Muscle of leg (tissue), 16 donors: ENCODE measurements at places on chromosomes 2 and 18. TPM values are rescaled to one million over a fixed set of nuclear protein-coding genes. Genes with fewer than 3 reads are reported as not detected.

The ZAP70 gene
- 3.2 TPM for total RNA-seq

The LINC00305 gene
- not detected for total RNA-seq

The KATNAL2 gene
- total RNA-seq: 5.0 TPM

The POTEI gene
- total RNA-seq: not detected

The TEKT4 gene
- not detected for total RNA-seq

The ACTR1B gene
- total RNA-seq: 38.6 TPM

- H3K27me3 ChIP-seq: no peaks in the 10 kb centered on the region
- DNase-seq: no peak
- H3K36me3 ChIP-seq: no peaks in the 10 kb centered on the region
- H3K4me1 ChIP-seq: no peaks in the 10 kb centered on the region
- H3K4me3 ChIP-seq: no peak overlapping the region
Observed at GRCh38 chr18:32333781-32334180, 136.9 kb downstream of the GAREM1 start.

GRCh38 chr2:216371721-216372702 is at the start of gene MARCHF4:
TSS of gene MARCHF4 (minus strand) at chr2:216372483. CDS start at chr2:216370260, 2,223 bp downstream.
- H3K27ac ChIP-seq: no peak within 1 kb of the TSS
- peaks cover 10% of the 10 kb centered on the region for H3K4me1 ChIP-seq
- H3K27me3 ChIP-seq: peaks cover 27% of the 10 kb centered on the region
- no peaks in the 10 kb centered on the region for H3K36me3 ChIP-seq
- no peak within 1 kb of the TSS for H3K4me3 ChIP-seq

GRCh38 chr2:196249860-196250259 is 78.5 kb upstream of the STK17B start:
- no peaks in the 10 kb centered on the region for H3K27me3 ChIP-seq
- H3K27ac ChIP-seq: no peak overlapping the region
- H3K4me3 ChIP-seq: no peak overlapping the region
- peaks cover 7% of the 10 kb centered on the region for H3K4me1 ChIP-seq
- DNase-seq: peak; percentile 22

DNA sequence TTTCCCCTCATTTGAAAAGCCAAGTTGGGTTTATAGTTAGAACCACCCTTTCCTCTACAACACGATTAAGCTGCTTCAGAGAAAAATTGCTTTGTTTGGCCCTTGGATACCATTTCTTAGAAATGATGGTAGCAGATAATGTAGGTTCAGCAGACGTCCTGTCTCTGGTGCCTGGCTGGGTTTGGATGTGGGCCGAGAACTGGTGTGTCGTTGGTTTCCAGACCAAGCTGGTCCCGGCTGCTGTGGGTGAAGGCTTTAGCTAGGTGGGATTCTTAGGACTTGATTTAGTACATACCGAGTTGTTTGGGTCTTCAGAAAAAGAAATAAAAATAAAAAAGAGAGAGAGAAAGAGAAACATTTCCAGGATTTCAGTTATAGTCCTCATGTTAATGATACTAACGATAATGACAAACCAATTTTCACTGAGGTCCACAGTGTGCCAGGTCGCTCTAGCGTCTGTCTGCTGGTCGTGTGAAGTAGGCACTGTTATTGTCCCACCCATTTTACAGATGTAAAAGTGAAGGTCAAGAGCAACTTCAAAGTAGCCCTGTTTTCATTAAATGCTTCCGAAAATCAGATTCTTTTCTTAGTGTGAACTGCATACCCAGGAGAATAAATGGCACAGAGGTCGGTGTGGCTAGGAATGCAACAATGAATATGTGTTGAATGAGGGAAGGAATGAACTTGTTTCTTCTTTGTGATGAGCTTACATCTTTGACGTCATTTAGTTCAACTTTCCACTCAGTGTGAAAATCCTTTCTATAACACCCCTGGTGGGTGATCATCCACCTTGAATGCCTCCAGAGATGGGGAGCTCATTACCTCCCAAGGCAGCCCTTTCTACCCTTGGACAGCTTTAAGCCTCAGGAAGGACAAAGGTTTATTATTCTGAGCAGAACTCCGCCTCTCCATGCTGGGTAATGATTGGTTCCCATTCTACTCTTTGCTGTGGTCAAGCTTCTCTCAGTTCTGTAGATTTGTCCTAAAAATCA is 115.9 kb downstream of the INHBB start:
- H3K27ac ChIP-seq: no peak overlapping the region
- H3K27me3 ChIP-seq: peaks cover 2% of the 10 kb centered on the region
- DNase-seq: no peak
- no peaks in the 10 kb centered on the region for H3K36me3 ChIP-seq
- H3K4me3 ChIP-seq: no peak overlapping the region
- peaks cover 16% of the 10 kb centered on the region for H3K4me1 ChIP-seq

DNA sequence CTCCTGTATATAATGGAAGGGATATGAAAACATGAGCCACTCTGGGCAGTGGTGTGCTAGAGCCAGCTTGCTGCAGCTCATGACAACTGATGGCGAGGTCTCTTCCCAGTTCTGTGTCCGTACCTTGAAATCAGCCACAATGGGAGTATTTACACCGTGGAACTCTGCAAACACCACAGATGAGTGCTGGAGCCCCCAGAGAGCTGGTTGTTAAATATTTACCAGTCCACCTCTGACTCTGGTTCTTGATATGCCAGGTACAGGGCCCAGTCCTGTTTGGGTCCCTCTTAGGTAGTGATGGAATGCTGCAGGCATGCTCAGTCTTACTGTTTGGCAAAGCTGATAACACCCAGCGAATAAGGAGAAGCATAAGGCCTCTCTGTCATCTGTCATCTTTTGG is 116.1 kb upstream of the GLI2 start:
- H3K27me3 ChIP-seq: peaks cover 2% of the 10 kb centered on the region
- H3K36me3 ChIP-seq: no peaks in the 10 kb centered on the region
- no peak overlapping the region for H3K27ac ChIP-seq
- DNase-seq: no peak

GRCh38 chr2:19738707-19739106 is 163.1 kb downstream of the TTC32 start:
- peak; percentile 91 for DNase-seq
- peak overlapping the region; percentile 61 for H3K27ac ChIP-seq
- no peaks in the 10 kb centered on the region for H3K27me3 ChIP-seq
- H3K4me1 ChIP-seq: peaks cover 23% of the 10 kb centered on the region

DNA sequence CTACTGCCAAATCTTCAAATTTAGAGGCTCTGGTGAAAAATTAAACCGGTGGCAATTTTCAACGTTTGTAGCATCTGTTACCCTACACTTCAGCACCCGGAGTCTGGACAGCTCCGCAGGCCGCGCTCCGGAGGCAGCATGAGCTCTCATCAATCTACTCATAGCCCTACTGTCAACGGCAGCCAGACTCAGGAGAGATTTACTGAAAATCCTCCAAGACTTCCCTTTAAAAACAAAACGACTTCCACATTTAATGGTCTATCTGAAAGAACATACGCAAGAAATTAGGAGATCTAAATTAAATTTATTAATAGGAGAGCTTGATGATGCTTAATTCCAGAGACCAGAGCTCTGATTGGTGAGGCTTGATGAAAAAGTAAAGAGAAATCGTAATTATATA is 970 bp upstream of the ADCYAP1 start:
- H3K27ac ChIP-seq: no peak overlapping the region
- H3K27me3 ChIP-seq: peaks cover 61% of the 10 kb centered on the region
- H3K36me3 ChIP-seq: no peaks in the 10 kb centered on the region
- H3K4me1 ChIP-seq: peaks cover 21% of the 10 kb centered on the region

GRCh38 chr2:119786295-119786694 is 26.6 kb downstream of the PTPN4 start:
- H3K27ac ChIP-seq: no peak overlapping the region
- H3K36me3 ChIP-seq: no peaks in the 10 kb centered on the region
- H3K4me3 ChIP-seq: no peak overlapping the region
- no peaks in the 10 kb centered on the region for H3K4me1 ChIP-seq
- DNase-seq: no peak
- no peaks in the 10 kb centered on the region for H3K27me3 ChIP-seq

DNA sequence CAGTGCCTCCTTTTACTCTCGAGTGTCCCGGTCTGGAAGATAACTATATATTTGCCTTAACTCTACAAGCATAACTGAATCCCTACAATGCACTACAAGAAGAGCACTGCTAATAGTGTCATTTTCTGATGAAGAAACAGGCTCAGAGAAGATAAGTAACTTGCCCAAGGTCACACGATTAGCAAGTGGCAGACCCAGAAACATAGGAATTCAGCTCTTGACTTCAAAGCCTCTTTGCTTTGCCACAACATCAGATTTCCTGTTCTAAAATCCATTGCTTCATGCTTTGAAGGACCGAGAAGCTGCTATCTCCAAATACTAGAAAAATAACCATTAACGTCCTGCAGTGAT is 65.6 kb downstream of the HS1BP3 start:
- no peak for DNase-seq
- H3K4me3 ChIP-seq: no peak overlapping the region
- peaks cover 61% of the 10 kb centered on the region for H3K4me1 ChIP-seq

- DNase-seq: no peak
- no peak overlapping the region for H3K4me3 ChIP-seq
- H3K36me3 ChIP-seq: no peaks in the 10 kb centered on the region
- no peak overlapping the region for H3K27ac ChIP-seq
Observed at GRCh38 chr2:220446106-220446712, 818.8 kb downstream of the SLC4A3 start.

DNA sequence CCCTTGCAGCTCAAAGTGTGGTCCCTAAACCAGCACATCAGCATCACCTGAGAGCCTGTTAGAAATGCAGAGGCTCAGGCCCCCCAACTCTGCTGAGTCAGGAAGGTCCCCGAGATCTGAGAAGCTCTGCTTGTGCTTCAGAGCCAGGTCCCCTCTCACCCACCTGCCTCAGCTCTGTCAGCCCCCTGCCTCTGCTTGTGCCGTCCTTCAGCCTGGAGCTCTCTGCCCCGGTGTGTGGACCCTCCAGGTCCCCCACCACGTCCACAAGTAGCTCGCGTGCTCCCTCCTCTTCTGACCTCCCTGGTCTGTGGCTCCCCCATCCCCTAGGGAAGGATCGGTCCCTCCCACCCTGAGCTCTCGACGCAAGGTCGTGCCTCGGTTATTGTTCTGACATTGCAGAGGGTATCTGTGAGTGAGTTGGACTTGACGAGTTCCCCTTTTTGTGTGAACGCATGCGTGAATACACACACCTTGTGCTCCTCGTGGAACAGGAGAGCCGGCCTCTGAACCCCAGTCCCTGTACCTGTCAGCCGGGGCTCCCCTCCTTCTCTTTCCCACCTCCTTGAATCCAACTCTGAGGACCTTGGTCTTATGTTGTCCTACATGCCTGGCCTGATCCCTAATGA is 75.5 kb upstream of the TAF1B start:
- no peaks in the 10 kb centered on the region for H3K27me3 ChIP-seq
- no peak overlapping the region for H3K27ac ChIP-seq
- peaks cover 73% of the 10 kb centered on the region for H3K4me1 ChIP-seq
- no peaks in the 10 kb centered on the region for H3K36me3 ChIP-seq
- no peak overlapping the region for H3K4me3 ChIP-seq

DNA sequence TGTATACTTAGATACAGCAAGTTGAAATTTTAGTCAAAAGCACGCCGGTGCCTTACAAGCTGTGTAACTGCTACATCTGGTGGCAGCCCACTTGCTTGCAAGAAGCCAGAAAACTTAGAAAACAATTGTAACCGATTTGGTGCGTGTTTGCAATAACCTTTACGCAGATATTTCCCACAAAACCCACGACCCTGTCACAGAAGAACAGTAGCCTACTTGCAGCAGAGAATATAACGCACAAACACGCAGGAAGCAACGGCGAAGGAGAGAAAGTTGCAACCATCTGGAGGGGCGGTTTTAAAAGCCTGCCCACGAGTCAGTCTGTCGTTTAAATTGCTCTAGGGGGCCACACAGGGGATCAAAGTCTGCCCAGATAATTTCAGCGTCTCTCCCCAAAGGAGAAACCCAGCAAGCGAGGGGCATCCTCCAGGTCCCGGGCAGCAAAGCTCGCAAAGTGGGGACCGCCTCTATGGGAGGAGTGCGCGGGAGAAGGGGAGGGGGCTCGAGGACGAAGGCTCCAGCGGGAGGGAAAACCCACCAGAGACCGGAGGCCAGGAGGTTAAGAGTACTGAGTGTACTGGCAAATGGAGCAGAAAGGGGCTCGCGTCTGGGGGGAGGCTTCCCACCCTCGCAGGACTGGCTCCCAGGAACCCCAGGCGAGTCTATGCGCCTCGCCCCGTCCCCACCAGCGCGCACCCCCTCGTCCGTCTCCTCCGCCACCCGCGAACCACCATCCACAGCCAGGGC is 1.1 kb downstream of the TLK1 start:
- H3K4me1 ChIP-seq: no peaks in the 10 kb centered on the region
- no peaks in the 10 kb centered on the region for H3K27me3 ChIP-seq
- peak; percentile 84 for DNase-seq
- H3K4me3 ChIP-seq: peak overlapping the region; percentile 78
- peak overlapping the region; percentile 96 for H3K27ac ChIP-seq
- H3K36me3 ChIP-seq: no peaks in the 10 kb centered on the region

DNA sequence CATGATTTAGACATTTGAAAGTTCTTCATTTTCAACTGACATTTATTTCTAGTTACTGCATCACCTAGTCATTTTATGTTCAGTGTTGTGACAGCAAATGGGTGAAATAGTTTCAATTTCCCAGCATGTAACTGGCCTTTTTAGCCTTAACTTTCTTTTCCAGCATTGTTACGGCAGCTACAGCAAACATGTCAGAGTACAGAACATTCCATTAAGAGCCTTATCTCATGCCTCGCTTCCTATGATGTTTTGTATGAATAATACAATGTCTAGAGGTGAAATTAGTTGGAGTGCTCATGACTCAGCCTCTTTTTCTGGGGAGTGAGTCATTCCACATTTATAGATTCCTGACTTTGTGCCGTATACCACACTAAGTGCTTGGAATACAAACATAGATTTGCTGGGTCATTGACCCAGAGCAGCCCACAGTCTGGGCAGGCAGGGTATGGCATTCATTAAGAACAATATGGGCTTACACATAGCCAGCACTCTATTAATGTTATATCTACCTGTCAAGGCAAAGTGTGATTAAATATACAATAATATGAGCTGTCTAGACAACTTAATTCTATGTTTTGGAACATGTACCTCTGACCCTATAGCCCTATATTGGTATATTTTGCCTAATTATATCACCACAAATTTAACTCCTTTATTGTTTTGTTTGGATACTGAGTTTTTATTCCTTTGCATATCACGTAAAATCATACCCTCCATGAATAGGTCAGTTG is 72.2 kb downstream of the MAP2 start:
- DNase-seq: peak; percentile 51
- no peaks in the 10 kb centered on the region for H3K4me1 ChIP-seq
- H3K27me3 ChIP-seq: no peaks in the 10 kb centered on the region
- no peak overlapping the region for H3K4me3 ChIP-seq
- peak overlapping the region; percentile 47 for H3K27ac ChIP-seq

DNA sequence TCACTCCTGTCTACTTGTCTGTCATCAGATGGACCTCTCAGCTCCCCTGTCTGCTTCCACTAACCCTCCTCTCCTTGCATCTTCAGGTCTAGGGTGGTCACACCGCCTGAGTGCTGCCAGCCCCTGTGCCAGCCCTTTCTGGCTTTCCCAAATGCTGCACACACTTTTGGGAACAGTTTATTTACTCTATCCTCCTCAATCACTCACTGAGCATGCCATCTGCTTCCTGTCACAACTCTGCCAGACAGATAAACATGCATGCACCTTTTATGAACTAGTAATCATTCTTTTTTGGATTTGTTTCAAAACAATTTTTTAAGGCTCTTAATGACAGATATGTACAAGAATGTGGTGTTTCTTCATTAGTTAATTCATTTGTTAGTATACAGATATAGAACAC is 56.3 kb upstream of the CCDC195 start:
- peaks cover 53% of the 10 kb centered on the region for H3K36me3 ChIP-seq
- DNase-seq: no peak
- no peaks in the 10 kb centered on the region for H3K4me1 ChIP-seq
- no peak overlapping the region for H3K4me3 ChIP-seq

GRCh38 chr2:237297421-237298150 is 116.4 kb downstream of the COL6A3 start:
- no peak overlapping the region for H3K4me3 ChIP-seq
- DNase-seq: no peak
- H3K27me3 ChIP-seq: no peaks in the 10 kb centered on the region
- H3K27ac ChIP-seq: no peak overlapping the region
- peaks cover 32% of the 10 kb centered on the region for H3K4me1 ChIP-seq
- no peaks in the 10 kb centered on the region for H3K36me3 ChIP-seq
